ENCODE measurements at places on chromosomes 6 and 20. TPM values are rescaled to one million over a fixed set of nuclear protein-coding genes. Genes with fewer than 3 reads are reported as not detected.

PLCG1 gene
- total RNA-seq, result 104 TPM

TPX2 gene
- 60.3 TPM for total RNA-seq

SCUBE3 gene
- 0.07 TPM for total RNA-seq

SLC24A3 gene
- total RNA-seq, result not detected

RNF39 gene
- not detected for total RNA-seq

TRIM40 gene
- total RNA-seq, result not detected

TREML2 gene
- 0.95 TPM for total RNA-seq

PRSS16 gene
- total RNA-seq, result 0.35 TPM

SLC22A16 gene
- not detected for total RNA-seq

NRSN2 gene
- total RNA-seq, result 7.6 TPM

XPO5 gene
- 116 TPM for total RNA-seq

MCUR1 gene
- 50.9 TPM for total RNA-seq

BTNL2 gene
- not detected for total RNA-seq

CTCFL gene
- not detected for total RNA-seq

THBD gene
- total RNA-seq, result 0.31 TPM

SRSF3 gene
- total RNA-seq, result 579 TPM

PCMTD2 gene
- 36.8 TPM for total RNA-seq

UBE3D gene
- total RNA-seq, result 6.3 TPM

SLC2A4RG gene
- total RNA-seq, result 37.5 TPM

GSTA3 gene
- total RNA-seq, result not detected

LHFPL5 gene
- not detected for total RNA-seq

HRH3 gene
- not detected for total RNA-seq

RAB32 gene
- total RNA-seq, result 0.51 TPM

CCR6 gene
- 3.9 TPM for total RNA-seq

PRKN gene
- total RNA-seq, result 0.22 TPM

IL17A gene
- 0.51 TPM for total RNA-seq

PDE10A gene
- total RNA-seq, result not detected

EYA4 gene
- not detected for total RNA-seq

RAB44 gene
- not detected for total RNA-seq

MMUT gene
- total RNA-seq, result 12.2 TPM

TRERF1 gene
- 10.6 TPM for total RNA-seq

METTL24 gene
- not detected for total RNA-seq

TRAPPC3L gene
- not detected for total RNA-seq

POM121L2 gene
- not detected for total RNA-seq

GPR63 gene
- 1.5 TPM for total RNA-seq

SSTR4 gene
- not detected for total RNA-seq

FOXF2 gene
- total RNA-seq, result not detected

MEI4 gene
- total RNA-seq, result not detected

MAK gene
- 2.3 TPM for total RNA-seq

SOBP gene
- total RNA-seq, result 1.0 TPM

HLA-DPA1 gene
- 71.7 TPM for total RNA-seq

LST1 gene
- 22.4 TPM for total RNA-seq

LPA gene
- not detected for total RNA-seq

CAGE1 gene
- not detected for total RNA-seq

RRAGD gene
- 8.7 TPM for total RNA-seq

RBPJL gene
- not detected for total RNA-seq

ZNF391 gene
- total RNA-seq, result 3.7 TPM

MLN gene
- total RNA-seq, result not detected

SSR1 gene
- 165 TPM for total RNA-seq

PRPH2 gene
- total RNA-seq, result not detected

RAET1L gene
- not detected for total RNA-seq

ELOVL2 gene
- not detected for total RNA-seq

BPIFB4 gene
- total RNA-seq, result not detected
